Esophagus squamous epithelium (tissue), 5 donors: ENCODE measurements at places on chromosomes 16 and 17.

- no peak for DNase-seq
Measured at GRCh38 chr16:10776280-10776679, 32.6 kb downstream of the NUBP1 start.

DNA sequence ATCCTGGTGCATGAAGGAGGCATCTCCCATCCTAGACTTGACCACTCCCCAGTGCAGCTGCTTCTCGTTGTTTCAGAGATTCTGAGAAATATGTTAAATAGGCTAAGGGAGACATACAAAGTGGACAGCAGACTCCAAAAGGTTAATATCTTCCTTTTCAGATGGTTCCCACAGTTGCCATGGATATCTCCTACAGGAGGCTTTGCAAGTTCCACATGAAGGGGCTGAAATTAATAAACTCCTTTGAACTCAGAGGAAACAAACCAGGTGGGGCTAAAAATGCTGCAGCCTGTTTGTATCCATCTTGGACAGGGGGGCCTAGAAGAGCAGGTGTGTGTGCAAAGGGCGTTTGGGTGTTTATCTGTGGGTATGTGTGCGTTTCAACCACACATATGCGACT lies 257.4 kb upstream of the XYLT1 start:
- no peak for DNase-seq

DNA sequence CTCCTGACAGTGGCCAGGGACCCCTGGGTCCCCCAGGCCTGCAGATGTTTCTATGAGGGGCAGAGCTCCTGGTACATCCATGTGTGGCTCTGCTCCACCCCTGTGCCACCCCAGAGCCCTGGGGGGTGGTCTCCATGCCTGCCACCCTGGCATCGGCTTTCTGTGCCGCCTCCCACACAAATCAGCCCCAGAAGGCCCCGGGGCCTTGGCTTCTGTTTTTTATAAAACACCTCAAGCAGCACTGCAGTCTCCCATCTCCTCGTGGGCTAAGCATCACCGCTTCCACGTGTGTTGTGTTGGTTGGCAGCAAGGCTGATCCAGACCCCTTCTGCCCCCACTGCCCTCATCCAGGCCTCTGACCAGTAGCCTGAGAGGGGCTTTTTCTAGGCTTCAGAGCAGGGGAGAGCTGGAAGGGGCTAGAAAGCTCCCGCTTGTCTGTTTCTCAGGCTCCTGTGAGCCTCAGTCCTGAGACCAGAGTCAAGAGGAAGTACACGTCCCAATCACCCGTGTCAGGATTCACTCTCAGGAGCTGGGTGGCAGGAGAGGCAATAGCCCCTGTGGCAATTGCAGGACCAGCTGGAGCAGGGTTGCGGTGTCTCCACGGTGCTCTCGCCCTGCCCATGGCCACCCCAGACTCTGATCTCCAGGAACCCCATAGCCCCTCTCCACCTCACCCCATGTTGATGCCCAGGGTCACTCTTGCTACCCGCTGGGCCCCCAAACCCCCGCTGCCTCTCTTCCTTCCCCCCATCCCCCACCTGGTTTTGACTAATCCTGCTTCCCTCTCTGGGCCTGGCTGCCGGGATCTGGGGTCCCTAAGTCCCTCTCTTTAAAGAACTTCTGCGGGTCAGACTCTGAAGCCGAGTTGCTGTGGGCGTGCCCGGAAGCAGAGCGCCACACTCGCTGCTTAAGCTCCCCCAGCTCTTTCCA lies 25.1 kb downstream of the C1QTNF1 start:
- DNase-seq, result no peak

GRCh38 chr17:28733346-28733745 lies 4.8 kb downstream of the NEK8 start:
- DNase-seq, result no peak

- DNase-seq, result no peak
Measured at GRCh38 chr16:73143002-73143401, 95.1 kb upstream of the ZFHX3 start.

- DNase-seq, result no peak
Measured at GRCh38 chr16:79800016-79800608, 199.6 kb upstream of the MAF start.

GRCh38 chr16:81624760-81625543 lies 154.1 kb upstream of the PLCG2 start:
- no peak for DNase-seq

GRCh38 chr17:49624896-49625295 lies 49.2 kb downstream of the NXPH3 start:
- DNase-seq, result no peak

- no peak for DNase-seq
Measured at GRCh38 chr17:44451832-44452231, 51.4 kb downstream of the GPATCH8 start.

DNA sequence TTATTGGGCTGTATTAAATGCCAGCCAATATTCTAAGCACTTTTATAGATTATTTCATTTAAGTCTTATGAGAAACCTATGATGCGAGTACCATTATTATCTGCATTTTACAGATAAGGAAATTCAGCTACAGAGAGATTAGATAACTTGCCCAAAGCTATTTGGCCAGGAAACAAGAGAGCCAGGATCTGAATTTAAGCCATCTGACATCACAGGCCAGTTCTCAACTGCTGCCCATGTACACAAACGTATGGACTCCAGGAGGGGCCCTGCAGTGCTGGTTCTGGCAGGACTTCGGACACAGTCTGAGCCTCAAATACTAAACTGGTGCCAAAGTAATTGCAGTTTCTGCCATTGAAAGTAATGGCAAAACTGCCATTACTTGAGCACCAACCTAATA lies 40.2 kb downstream of the CPPED1 start:
- no peak for DNase-seq
